HS-5 (cell line): ENCODE measurements at places on chromosomes 3 and 15.

DNA sequence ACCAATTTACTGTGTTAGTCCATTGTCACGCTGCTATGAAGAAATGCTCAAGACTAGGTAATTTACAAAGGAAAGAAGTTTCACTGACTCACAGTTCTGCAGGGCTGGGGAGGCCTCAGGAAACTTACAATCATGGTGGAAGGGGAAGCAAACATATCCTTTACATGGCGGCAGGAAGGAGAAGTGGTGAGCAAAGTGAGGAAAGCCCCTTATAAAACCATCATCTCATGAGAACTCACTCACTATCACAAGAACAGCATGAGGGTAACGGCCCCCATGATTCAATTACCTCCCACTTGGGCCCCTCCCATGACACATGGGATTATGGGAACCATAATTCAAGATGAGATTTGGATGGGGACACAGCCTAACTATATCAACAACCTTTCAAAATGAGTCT lies 20.2 kb downstream of the USF3 start:
- DNase-seq = no peak

DNA sequence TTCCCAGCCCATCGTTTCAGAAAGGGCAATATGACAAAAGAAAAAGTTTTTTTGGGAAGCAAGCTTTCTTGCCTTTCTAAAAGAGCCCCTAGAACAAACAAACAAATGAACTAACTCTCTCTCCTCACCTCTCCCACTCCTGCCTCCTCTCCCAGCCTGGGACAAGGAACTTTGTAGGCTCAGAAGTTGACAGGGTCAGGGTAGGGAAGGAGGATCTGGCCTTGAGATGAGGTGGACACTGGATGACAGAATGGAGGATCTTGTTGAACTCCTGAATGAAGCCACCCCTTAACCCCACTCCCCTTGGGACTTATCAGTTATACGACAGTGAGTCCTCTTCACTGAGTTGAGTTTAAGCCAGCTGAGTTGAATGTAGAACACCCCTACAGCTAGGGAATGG lies 1.6 kb upstream of the ITGA11 start:
- no peak for DNase-seq

- DNase-seq = no peak
Measured at GRCh38 chr3:2535206-2535605, 436.5 kb downstream of the CNTN4 start.

DNA sequence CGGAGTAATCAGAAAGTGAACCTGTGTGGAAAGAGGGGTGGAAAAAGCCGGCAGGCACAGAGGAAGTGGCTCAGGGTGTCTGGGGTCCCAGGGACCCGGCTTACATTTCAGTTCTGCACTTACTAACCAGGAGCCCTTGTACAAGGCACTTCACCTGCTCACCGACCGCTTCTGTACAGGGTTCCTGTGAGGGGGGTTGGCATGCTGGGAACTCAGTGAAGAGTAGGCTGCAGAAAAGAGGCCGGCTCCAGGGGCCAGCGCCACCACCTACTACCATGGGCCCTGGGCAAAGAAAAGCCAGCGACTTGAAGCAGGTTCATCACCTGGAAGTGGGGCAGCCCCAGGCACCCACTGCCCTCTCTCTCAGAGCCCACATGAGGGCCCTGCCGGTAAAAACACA lies 6.2 kb downstream of the STIMATE start:
- DNase-seq = no peak
